Activated naive CD4-positive, alpha-beta T cell treated with anti-CD3 and anti-CD28 coated beads for 36 hours (primary cell): ENCODE measurements at places on chromosomes 3 and 15. TPM values are rescaled to one million over a fixed set of nuclear protein-coding genes. Genes with fewer than 3 reads are reported as not detected.

DNA sequence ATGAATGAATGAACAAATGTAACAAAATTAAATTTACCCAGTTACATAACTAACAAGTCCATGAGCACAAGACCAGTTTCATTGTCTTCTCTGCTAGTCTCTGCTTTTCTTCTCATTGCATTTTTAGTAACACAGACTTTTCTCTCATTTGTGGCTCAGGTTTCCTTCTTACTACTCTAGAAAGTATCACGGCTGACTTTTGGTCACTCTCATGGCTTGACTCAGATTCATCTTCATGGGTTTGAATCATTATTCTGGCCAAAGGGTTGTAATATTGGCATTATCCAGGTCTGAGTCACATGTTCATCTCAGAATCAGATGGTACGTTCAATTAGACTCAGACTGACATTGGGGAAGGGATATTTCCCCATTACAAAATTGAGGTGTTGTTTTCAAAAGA is 121.5 kb upstream of the SATB1 start:
- no peak for DNase-seq

DNA sequence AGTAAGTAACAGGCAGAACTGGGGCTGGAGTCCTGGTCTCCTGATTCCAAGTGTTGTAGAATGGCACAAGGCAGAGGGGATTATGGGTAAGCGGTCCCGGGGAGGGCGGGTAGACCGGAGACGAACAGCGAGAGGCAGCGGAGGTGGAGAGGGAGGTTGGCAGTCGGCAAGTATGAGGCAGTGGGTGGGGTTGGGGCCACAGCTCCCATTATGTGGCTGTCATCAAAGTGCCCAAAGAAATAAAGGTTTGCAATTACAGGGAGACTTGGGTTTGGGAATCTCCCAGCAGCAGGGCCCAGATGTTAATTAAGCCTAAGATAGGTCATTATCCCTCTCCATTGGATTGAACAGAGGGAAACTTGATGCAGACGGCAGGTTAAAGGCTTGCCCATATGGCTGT is 16.9 kb downstream of the FAM43A start:
- DNase-seq: no peak

DNA sequence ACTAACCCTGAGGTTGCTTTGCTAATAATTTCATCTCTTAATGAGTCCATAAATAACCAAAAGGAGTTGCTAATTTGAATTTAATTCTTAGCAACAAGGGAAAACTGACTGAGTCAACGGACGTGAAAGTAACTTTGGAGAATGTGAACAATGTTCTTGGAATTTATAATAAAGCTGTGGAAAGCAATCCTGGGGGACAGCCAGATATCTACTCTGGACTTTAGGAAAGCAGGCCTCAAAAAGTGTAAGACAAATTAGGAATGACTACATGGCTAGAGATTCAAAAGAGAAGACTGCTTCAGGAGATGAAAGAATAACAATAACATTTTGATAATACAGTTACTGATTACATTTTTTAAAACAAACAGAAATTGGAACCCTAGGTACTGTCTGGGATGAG is 318.4 kb upstream of the COL8A1 start:
- no peak for DNase-seq

DNA sequence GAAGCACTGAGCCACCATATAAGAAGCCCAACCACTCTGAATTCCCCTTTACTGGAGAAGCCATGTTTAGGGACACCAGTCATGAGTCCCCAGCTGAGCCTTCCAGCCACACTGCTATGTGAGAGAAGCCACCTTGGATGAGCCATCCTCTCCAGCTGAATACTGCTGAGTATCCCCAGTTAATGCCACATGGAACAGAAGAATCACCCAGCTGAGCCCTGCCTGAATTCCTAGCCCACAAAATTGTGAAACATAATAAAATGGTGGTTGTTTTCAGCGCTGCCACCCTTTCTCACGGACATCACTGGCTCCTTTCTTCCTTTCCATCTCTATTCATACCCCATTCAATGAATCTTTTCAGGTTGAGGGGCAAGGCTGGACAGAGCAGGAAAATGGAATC is 22.1 kb upstream of the LYZL4 start:
- no peak for DNase-seq

- no peak for DNase-seq
These were observed 462.2 kb upstream of the PROK2 start for GRCh38 chr3:72247126-72247525.

DNA sequence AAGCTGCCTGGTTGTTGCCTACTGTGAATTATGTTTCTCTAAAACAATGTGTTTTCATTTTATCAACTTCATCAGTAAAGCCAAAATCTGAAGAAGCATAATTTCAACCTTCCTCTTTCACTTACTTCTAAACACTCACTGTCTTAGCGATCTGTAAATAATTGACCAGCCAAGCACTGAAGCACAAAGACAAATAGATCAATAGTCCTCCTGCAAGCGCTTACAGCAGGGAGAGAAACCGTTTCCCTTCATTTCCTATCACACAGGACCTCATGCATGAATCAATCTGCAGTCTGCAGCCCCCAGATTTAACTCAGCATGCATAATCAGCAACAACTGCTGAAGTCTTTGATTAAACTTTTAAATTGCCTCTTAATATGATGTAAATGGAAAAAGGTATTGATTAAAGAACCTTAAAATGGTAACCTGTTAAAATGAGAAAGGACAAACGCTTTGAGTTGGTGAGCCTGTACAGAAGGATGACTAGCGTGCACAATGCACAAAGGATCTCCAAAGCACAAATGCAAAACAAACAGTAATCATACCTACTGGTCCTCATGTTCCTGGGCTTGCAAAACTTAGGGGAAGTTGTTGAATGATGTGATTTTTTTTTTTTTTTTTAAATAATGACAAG is 370.2 kb upstream of the ZNF385D start:
- DNase-seq: no peak

DNA sequence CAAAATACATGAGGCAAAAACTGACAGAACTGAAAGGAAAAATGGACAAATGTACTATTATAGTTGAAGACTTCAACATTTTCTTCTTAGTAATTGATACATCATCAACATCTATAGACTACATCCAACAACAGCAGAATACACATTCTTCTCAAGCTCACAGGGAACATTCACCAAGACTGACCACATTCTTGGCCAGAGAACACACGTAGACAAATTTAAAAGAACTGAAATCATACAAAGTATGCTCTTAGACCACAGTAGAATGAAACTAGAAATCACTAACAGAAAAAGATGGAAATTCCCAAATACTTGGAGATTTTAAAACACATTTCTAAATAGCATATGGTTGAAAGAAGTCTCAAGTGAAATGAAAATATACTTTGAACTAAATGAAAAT is 55.1 kb upstream of the NSMCE3 start:
- DNase-seq: no peak

GRCh38 chr3:104642827-104643226 is 723.9 kb upstream of the ALCAM start:
- no peak for DNase-seq

GRCh38 chr15:66369773-66370651 is 13.5 kb upstream of the TIPIN start:
- DNase-seq: peak; percentile 66

DNA sequence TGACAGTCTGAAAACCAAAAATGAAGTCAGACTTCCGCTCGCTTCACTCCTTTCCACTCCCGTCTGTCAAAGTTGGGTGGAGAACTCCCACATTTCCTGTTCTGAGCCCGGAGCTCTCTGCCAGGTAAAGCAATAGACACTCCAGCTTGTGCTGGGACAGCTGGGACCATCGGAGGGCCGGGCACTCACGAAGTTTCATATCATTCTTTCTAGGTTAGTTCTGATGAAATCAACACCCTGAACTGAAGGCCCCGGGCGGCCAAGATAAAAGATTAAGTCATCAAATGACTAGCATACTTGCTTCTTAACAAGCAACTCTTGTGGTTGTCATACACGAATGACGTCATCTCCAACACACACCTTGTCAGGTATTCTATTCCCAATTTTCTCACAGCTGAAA is 42.1 kb downstream of the MAGI1 start:
- no peak for DNase-seq

- no peak for DNase-seq
These were observed 6.7 kb downstream of the TADA3 start for GRCh38 chr3:9785602-9786001.

DNA sequence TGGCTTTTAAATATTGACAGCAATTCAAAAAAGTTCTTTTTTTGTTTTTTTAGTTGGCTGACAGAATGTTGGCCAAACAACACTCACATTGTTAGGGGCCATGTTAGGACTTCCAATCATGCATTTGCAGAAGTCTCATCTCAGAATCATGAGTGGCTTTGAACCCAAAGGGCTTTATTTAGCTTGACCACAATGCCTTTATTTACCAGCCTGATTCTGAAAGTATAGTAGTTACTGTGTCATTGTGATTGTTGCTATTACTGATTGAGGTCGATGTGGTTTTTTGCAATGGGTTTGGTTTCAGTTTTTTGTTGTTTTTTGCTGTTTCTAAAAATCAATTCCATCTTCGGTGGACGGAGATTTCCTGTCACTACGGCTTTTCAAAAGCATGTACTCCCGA is 7.2 kb downstream of the GLDN start:
- DNase-seq: no peak

DNA sequence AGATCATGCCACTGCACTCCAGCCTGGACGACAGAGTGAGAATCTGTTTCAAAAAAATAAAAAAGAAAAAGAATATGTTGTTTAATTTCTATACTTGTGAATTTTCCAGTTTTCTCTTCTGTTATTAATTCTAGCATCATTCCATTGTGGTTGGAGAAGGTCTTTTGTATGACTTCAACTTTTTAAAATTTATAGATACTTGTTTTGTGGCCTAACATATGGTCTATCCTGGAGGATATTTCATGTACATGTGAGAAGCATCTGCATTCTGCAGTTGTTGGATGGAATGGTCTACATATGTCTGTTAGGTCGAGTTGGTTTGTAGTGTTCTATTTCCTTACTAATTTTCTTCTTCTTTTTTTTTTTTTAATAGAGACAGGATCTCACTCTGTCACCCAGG is 35.6 kb downstream of the MAP1A start:
- no peak for DNase-seq

Gene LMOD3
- total RNA-seq: not detected

Gene LYSMD4
- 4.9 TPM for total RNA-seq

Gene SLC35G2
- 0.31 TPM for total RNA-seq

Gene XCR1
- not detected for total RNA-seq

Gene EIF4E3
- total RNA-seq: 26.2 TPM

Gene CTXND1
- not detected for total RNA-seq
